Myocyte (in vitro differentiated cells): ENCODE measurements at places on chromosomes 11 and 22.

DNA sequence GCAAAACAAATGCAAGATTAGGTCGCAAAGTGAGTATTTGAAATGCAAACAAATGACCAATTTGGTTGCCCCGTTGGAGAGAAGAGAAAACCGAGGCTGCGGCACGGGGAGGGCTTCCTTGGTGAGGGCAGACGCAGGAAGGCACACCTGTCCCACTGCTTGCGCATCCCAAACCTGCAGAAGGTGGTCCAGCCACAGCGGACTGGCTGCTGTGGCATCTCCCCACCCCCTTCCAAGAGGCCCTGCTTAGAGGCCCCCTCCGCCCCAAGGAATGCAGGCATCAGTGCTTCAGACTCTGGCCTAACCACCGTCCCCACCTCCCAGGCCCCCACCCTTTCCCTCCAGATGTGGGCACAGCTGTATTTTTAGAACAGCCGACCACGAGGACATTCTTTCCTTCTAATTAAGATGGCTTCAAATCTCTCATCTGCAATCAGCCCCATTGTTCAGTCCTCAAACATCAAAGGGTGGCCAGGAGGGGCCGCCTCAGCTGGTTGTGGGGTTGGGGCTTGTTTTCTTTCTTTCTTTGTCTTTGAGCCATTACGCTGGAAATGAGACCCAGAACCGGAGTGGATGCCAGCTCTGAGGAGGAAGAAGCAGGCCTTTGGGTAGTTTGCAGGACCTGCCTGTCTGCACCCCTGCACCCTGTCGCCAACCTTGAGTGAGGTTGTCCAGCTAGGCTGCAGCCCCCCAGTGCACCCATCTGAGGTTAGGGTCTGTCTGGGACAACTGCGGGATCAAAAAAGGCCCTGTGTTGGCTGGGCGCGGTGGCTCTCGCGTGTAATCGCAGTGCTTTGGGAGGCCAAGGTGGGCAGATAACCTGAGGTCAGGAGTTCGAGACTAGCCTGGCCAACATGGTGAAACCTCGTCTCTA lies 9.4 kb upstream of the DERL3 start:
- no peak for DNase-seq

DNA sequence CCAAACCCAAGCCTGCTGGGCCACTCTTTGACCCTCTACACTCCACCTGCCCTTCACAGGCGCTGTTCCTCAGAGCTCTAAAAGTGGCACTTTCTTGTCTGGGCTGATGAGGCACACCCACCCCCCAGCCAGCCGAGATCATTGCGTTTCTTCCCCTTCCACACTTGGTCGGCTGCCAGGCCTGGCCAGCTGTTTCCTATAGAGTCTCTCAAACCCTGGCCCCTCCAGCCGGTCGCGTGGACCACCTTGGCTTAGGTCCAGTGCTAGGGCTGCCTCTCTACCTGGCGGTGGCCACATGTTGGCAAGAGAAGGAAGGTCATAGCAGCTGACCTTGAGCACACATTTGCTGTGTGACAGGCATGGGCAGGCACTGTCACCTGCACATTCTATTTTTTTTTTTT lies 60.6 kb downstream of the PPP6R2 start:
- no peak for DNase-seq

GRCh38 chr22:31295360-31295759 lies 3.1 kb upstream of the PIK3IP1 start:
- no peak for DNase-seq

GRCh38 chr11:13577881-13578280 lies 82.1 kb upstream of the PTH start:
- DNase-seq, result no peak

DNA sequence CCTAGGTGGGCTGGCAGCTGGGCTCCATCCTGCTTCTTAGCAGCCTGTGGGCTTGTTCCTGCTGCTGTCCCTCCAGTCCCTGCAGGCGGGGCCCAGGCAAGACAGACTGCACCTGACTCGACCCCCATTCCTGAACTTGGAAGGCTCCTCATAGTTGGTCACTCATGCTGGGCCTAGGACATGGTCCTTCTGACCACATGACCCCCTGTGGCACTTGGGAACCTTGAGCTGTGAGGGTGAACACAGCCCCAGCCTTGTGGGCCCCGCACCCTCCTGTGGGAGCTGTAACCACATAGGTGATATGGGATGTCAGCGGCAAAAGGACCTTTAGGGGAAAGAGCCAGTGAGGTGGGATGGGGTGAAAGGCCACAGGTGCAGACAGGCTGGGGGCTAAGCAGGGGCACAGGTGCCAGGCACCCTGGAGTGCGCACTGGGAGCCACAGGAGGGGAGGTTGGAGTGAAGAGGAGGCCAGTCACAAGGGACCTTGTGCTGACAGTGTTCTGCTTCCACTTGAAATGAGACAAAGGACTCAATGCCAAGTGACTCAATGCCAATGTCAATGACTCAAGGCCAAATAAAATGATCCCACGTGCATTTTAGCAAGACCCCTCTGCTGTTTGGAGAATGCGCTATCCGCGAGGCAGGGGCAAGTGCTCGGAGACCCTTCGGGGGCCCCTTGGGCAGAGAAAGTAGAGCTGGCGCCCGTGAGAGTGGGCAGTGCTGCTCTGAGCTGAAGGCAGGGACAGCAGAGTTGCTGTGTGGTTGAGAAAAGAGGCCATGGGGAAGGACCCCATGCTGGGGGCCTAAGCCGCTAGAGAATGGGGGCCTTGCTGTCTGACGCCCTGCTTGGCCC lies 90.7 kb downstream of the MORC2 start:
- DNase-seq, result peak; percentile 5

DNA sequence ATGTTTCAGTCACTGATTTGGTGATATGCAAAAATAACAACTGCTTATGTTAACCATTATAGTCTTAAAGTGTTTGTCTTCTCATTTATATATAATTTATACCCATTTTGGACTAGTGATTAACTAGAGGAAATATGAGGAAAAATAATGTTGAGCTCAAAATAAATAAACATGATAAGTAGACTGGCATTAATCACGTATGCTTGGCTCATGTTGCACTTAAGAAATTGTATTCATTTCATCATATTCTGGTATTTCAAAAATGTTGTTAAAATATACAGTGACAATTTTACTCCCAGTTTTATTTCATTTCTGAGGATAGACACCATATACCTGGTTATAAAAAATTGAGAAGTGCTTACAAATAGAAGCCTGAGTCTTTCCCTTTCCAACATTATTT lies 3.8 kb upstream of the OR10D3 start:
- no peak for DNase-seq

GRCh38 chr11:94199136-94200130 lies 70.8 kb downstream of the PANX1 start:
- no peak for DNase-seq

GRCh38 chr11:75270896-75271418 lies 30.4 kb downstream of the TPBGL start:
- no peak for DNase-seq

DNA sequence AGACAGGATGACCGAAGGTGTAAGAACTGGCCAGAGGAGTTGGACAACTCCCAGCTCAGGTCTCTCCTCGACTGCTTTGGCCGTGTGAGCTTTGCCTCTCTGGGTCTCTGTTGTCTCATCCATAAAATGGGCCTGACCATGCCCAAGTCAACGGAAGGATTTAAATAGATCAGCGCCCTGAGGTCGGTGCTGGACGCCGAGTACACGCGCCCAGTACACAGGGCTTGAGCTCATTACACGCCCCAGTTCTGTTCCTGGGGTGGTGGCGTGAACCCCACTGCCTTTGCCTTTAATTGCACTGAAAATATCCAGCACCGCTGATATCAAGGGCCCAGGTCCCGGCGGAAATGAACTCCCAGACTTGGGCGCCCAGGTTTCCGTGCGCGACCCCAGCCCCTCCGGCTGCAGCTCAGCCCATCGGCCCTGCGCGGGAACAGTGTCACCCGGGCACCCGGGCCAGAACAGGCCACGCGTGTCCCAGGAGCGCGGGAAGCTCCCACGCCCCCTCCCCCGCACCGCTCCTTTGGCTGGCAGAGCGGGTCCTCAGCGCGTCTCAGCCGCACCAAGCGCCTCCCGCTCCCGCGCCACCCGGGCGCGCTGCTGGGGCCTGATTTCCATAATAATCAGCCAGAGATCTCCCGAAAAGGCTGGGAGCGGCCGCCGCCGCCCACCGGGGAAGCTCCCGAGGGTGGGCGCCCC lies 42.2 kb downstream of the CYTH4 start:
- no peak for DNase-seq

DNA sequence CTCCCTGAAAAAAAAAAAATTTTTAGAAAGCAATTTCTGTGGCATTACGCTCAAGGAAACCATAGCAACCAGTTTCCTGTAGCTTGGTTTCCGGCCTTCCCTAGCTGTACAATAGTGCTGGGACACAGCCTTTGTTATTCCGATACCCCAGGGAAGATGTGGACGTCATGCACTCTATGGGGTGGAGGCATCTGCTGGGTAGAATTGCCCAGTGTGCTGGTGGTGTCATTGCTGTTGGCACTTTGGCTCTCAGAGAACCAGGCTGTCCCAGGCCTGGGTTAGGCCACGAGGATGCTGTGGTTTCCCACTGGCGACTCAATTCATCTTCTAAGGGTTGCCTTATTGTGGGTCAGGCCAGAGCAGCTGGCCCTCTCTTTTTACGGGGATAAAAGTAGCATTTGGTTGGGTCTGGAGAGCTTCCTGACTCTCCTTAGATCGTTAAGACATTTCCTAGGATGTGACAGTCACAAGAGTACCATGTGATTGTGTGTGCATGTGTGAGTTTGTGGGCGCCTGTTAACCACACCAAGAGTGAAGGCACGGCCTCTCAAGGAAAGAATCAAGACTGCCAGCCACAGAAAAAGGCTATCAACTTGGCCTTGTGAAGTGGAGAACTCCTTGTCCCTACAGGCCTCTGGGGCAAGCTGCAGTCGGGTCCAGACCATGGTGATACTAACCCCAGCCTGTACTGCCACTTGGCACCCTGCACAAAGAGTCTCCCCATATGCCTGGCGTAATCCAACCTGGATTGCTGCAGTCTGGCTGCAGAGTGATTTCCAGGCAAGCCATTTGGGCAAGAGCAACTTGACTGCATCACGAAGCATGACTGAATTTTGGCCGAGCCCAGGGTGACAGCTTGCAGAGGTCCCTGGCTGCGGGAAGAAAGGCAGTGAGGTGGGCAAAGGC lies 35.9 kb upstream of the NAV2 start:
- peak; percentile 94 for DNase-seq

DNA sequence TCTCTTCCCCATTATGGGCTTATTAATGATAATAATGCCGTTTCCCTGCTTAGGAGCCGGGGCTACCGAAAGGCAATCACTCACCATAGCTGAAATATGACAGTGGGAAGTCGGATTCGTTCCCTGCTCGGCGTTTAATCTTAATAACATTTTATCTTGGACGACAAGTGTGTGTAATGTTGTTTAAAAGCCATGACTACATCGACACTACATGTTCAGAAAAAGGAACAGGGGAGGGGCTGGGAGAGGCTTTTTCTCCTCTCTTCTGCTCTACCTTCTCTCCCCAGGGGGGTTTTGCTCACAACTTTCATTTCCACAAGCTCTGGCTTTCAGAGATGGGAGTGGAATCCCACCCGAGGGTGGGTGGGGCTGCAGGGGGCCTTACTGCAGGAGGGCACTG lies 105.5 kb downstream of the DSCAML1 start:
- no peak for DNase-seq

- DNase-seq, result no peak
These were observed 101.8 kb upstream of the TIMP3 start for GRCh38 chr22:32699686-32700085.

DNA sequence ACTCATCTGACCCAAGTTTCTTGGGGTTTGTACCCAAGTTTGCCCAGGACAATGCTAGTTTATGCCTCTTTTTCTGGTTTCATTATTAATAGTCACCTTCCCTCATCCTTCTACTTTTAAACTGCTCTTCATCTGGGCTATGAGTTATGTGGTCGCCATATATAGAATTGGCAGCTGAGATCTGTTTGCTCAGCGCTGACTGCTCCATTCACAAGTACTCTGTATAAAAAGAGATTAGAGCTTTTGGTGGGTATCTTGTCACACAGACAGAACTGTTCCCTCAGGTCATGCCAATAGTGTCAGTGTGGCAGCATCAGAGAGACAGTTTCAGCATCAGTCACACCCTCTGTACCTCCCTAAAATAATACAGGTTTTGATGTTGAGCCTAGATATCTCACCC lies 326.0 kb downstream of the RAB38 start:
- DNase-seq, result no peak

GRCh38 chr22:28488825-28489224 lies 190.8 kb downstream of the TTC28 start:
- DNase-seq, result no peak

DNA sequence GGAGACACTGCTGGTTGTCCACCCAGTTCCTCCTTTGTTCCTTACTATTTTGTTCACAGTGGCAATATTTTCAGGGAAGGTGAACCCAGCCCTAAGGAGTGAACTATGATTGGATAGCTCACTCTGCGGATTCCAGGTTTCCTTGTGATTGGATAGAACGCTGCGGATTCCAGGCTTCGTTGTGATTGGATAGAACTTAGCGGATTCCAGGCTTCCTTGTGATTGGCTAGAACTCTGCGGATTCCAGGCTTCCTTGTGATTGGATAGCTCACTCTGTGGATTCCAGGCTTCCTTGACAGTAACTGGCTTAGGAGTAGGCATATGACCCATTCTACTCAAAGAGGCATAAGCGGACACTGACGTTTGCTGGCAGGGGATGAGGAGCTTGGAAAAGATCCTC lies 28.6 kb upstream of the ADA2 start:
- DNase-seq, result no peak

DNA sequence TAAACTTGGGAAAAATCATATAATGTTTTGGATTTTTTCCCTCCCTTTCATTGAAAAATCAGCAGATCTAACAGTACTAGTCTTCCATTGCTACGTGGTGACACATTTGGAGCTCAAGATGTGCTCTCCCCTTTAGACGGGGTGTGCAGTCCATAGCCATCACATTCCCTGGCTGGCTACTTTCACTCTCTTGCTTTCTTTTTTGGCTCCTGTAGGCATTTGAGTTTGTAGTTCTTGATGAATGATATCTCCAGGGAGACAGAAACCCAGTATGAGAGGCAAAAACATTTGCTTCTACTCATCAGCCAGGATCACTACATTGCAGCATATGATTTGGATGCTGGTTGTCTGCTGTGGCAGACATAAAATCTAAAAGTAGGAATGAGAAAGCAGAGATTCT lies 12.1 kb downstream of the CCDC81 start:
- DNase-seq, result peak; percentile 50

GRCh38 chr11:55503449-55503848 lies 50.8 kb upstream of the OR4C15 start:
- no peak for DNase-seq

DNA sequence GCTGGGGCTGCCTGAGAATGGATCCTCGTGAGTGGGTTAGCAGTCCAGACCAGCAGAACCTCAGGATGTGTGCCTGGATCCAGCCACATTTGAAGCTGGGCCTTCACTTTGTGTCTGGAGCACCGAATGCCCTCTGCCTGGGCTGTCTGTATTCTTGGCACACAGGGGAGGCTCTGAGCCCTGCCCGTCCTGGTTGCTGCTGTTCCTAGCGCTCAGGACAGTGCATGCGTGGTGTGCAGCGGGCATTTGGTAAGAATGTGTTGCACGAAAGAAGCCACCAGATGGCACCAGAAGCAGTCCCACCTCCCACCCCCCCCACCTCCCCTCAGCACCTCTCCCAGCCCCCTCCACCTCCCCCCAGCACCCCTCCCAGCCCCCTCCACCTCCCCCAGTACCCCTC lies 4.1 kb upstream of the MAPK11 start:
- peak; percentile 46 for DNase-seq
